ENCODE measurements at places on chromosomes 12 and 14. TPM values are rescaled to one million over a fixed set of nuclear protein-coding genes. Genes with fewer than 3 reads are reported as not detected.

The SSTR1 gene
- not detected for total RNA-seq

The FAM181A gene
- not detected for total RNA-seq

- DNase-seq = no peak
- no peaks in the 10 kb centered on the region for H3K36me3 ChIP-seq
- no peak overlapping the region for H3K27ac ChIP-seq
- H3K4me3 ChIP-seq = no peak overlapping the region
Observed at GRCh38 chr12:80925983-80926382, 11.8 kb downstream of the LIN7A start.

DNA sequence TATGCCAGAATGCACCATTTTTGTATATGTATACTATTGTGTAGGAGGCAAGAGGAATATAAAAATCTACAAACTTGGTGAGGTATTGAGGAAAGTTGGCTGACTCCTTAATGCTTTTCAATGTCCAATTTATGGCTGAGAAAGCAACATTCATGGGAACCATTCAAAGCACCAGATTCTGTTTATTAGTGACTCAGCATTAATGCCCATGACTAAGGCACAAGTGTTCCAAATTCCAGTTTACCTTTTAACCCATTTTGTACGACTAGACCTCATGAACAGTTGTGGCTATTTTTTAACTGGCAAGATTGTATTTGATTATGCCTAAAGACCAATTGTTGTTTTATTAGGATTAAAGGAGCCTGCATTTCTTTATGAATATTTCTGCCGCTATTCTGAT, 375.4 kb upstream of the ATP2B1 start:
- no peak overlapping the region for H3K27ac ChIP-seq
- H3K27me3 ChIP-seq = no peaks in the 10 kb centered on the region
- no peaks in the 10 kb centered on the region for H3K36me3 ChIP-seq
- DNase-seq = no peak
- H3K4me3 ChIP-seq = no peak overlapping the region

- H3K27me3 ChIP-seq = peaks cover 22% of the 10 kb centered on the region
- peak overlapping the region; percentile 71 for H3K27ac ChIP-seq
- H3K36me3 ChIP-seq = no peaks in the 10 kb centered on the region
- peaks cover 18% of the 10 kb centered on the region for H3K4me1 ChIP-seq
Observed at GRCh38 chr12:48176417-48176751, 7.1 kb upstream of the CCDC184 start.

DNA sequence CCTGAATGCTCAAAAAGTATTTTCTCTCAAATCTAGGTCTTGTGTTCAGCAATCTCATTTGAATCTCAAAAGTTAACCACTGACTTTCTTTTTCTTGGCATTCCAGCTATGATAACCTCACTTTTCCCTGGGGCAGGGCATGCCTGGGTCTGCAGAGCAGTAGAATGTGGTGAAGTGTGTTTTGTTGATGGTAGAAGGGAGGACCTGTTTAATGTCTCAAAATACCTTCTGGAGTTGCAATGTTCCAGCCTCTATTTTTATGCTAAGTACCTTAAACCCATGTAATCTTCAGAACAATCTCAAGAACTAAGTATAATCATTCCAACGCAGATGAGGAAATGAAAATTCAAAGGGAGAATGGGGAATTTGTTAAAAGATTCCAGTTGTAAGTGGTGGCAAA, 82.1 kb upstream of the FUT8 start:
- no peak overlapping the region for H3K4me3 ChIP-seq
- peaks cover 6% of the 10 kb centered on the region for H3K36me3 ChIP-seq
- no peak overlapping the region for H3K27ac ChIP-seq

- H3K36me3 ChIP-seq = no peaks in the 10 kb centered on the region
- no peak overlapping the region for H3K27ac ChIP-seq
- no peaks in the 10 kb centered on the region for H3K4me1 ChIP-seq
- H3K27me3 ChIP-seq = peaks cover 62% of the 10 kb centered on the region
- no peak for DNase-seq
- H3K4me3 ChIP-seq = no peak overlapping the region
Observed at GRCh38 chr12:54141431-54142113, 47.2 kb downstream of the SMUG1 start.

- H3K27ac ChIP-seq = no peak overlapping the region
- H3K36me3 ChIP-seq = peaks cover 16% of the 10 kb centered on the region
- no peaks in the 10 kb centered on the region for H3K27me3 ChIP-seq
Observed at GRCh38 chr14:63686926-63687325, 40.9 kb downstream of the SGPP1 start.

- no peaks in the 10 kb centered on the region for H3K36me3 ChIP-seq
- H3K4me3 ChIP-seq = no peak overlapping the region
- H3K27me3 ChIP-seq = no peaks in the 10 kb centered on the region
Observed at GRCh38 chr12:45509187-45509586, 220.3 kb upstream of the ARID2 start.

- peaks cover 6% of the 10 kb centered on the region for H3K36me3 ChIP-seq
- peaks cover 49% of the 10 kb centered on the region for H3K4me1 ChIP-seq
- no peaks in the 10 kb centered on the region for H3K27me3 ChIP-seq
- H3K27ac ChIP-seq = peak overlapping the region; percentile 51
Observed at GRCh38 chr12:569803-570434, 93.3 kb downstream of the NINJ2 start.

The BTG1 gene
- total RNA-seq = 91.7 TPM

The TMEM132D gene
- not detected for total RNA-seq

- H3K27ac ChIP-seq = no peak overlapping the region
- H3K4me1 ChIP-seq = peaks cover 19% of the 10 kb centered on the region
- no peak overlapping the region for H3K4me3 ChIP-seq
Observed at GRCh38 chr12:53074999-53075370, 4.2 kb downstream of the SPRYD3 start.

Data from activated CD8-positive, alpha-beta memory T cell treated with anti-CD3 and anti-CD28 coated beads, Interleukin-2, amount 10 ng/mL, durations not matched to agents 7 days and 5 days (primary cell).